IMR-90 (cell line): ENCODE measurements at places on chromosomes 5 and 9. TPM values are rescaled to one million over a fixed set of nuclear protein-coding genes. Genes with fewer than 3 reads are reported as not detected.

The CCNG1 gene
- 380 and 382 TPM in 2 replicates for total RNA-seq

The PCDHA10 gene
- under 0.01 TPM in 2 replicates for total RNA-seq

The RETREG1 gene
- total RNA-seq, result not detected in 2 replicates

The STING1 gene
- total RNA-seq, result 18.6 and 20.6 TPM in 2 replicates

The COL15A1 gene
- 1.9 and 2.2 TPM in 2 replicates for total RNA-seq

The SHC3 gene
- 13.3 and 13.9 TPM in 2 replicates for total RNA-seq

DNA sequence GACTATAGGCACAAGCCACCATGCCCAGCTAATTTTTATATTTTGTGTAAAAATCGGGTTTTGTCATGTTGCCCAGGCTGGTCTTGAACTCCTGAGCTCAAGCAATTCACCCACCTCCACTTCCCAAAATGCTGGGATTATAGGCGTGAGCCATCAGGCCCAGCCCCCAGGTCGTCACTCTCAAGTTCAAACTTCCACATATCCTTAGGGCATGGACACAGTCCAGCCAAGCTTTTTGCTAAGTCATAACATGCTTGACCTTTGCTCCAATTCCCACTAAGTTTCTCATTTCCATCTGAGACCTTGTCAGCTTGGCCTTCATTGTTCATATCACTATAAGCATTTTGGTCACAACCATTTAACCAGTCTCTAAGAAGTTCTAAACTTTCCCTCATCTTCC, 43.9 kb upstream of the ARAP3 start:
- no peaks in the 10 kb centered on the region for H3K4me1 ChIP-seq
- no peaks in the 10 kb centered on the region for H3K36me3 ChIP-seq
- no peak for DNase-seq
- H3K27ac ChIP-seq, result no peak overlapping the region
- H3K4me3 ChIP-seq, result no peak overlapping the region

GRCh38 chr5:143315214-143315613, 88.3 kb downstream of the NR3C1 start:
- H3K4me1 ChIP-seq, result peaks cover 22% of the 10 kb centered on the region
- no peak overlapping the region for H3K4me3 ChIP-seq
- DNase-seq, result no peak
- H3K36me3 ChIP-seq, result peaks cover 8% of the 10 kb centered on the region
- H3K27me3 ChIP-seq, result no peaks in the 10 kb centered on the region
- H3K27ac ChIP-seq, result no peak overlapping the region; the same call in 1 of the 2 replicates

DNA sequence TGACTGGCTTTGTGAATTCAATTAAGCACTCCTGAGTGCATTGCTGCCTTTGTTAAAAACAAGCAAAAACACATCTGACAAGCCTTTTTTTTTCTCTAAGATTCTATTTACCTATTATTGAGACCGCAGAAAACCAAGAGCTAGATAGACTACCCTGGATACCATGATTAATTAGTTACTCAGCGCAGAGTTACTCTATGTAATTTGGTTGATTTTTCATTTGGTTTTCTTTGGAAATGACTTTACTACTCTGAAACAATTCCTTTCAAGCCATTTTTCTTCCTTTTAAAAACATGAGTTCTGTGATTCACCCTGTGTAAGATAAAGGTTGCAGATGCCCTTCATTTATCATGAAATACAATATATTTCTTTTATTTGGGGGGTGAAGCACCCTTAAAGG, 421.6 kb upstream of the PIK3R1 start:
- H3K27ac ChIP-seq, result no peak overlapping the region
- no peaks in the 10 kb centered on the region for H3K27me3 ChIP-seq
- H3K4me3 ChIP-seq, result no peak overlapping the region
- no peak for DNase-seq

GRCh38 chr9:99264070-99264680, 42.1 kb downstream of the SEC61B start:
- no peaks in the 10 kb centered on the region for H3K36me3 ChIP-seq
- no peak overlapping the region for H3K27ac ChIP-seq
- DNase-seq, result no peak
- peaks cover 5% of the 10 kb centered on the region for H3K4me1 ChIP-seq
- no peaks in the 10 kb centered on the region for H3K27me3 ChIP-seq

GRCh38 chr9:77486968-77487367, 161.2 kb downstream of the GNA14 start:
- no peaks in the 10 kb centered on the region for H3K4me1 ChIP-seq
- no peak overlapping the region for H3K4me3 ChIP-seq
- H3K27me3 ChIP-seq, result no peaks in the 10 kb centered on the region

- H3K36me3 ChIP-seq, result no peaks in the 10 kb centered on the region
- peak; percentile 34 for DNase-seq
- no peaks in the 10 kb centered on the region for H3K27me3 ChIP-seq
- H3K4me3 ChIP-seq, result no peak overlapping the region
These were observed 176.6 kb upstream of the SH3GL2 start for GRCh38 chr9:17402309-17402708.

GRCh38 chr5:76763136-76763535, 47.2 kb downstream of the F2R start:
- DNase-seq, result no peak
- H3K4me1 ChIP-seq, result peaks cover 7% of the 10 kb centered on the region
- no peak overlapping the region for H3K27ac ChIP-seq
- no peaks in the 10 kb centered on the region; the same call in 1 of the 2 replicates for H3K27me3 ChIP-seq
- H3K36me3 ChIP-seq, result no peaks in the 10 kb centered on the region

- H3K36me3 ChIP-seq, result no peaks in the 10 kb centered on the region
- no peak overlapping the region for H3K4me3 ChIP-seq
- no peak for DNase-seq
- no peaks in the 10 kb centered on the region for H3K27me3 ChIP-seq
- H3K27ac ChIP-seq, result no peak overlapping the region
- no peaks in the 10 kb centered on the region for H3K4me1 ChIP-seq
These were observed 105.7 kb downstream of the LRRC70 start for GRCh38 chr5:62684310-62684709.

GRCh38 chr9:133991964-133992779, at the start of gene VAV2:
TSS of gene VAV2 (minus strand) at chr9:133992324. CDS start at chr9:133992278, 46 bp downstream.
- peak within 1 kb of the TSS; percentile 73 for H3K4me3 ChIP-seq
- H3K4me1 ChIP-seq, result peaks cover 11% of the 10 kb centered on the region; the same call in 1 of the 2 replicates
- 0 out of 2 replicates have a peak, but pooled peaks cover 1% of the 10 kb centered on the region for H3K27me3 ChIP-seq
